ENCODE measurements at places on chromosomes 16 and 17.
A peak's percentile ranks its signal among the peaks of the same experiment; 100 is the strongest.

DNA sequence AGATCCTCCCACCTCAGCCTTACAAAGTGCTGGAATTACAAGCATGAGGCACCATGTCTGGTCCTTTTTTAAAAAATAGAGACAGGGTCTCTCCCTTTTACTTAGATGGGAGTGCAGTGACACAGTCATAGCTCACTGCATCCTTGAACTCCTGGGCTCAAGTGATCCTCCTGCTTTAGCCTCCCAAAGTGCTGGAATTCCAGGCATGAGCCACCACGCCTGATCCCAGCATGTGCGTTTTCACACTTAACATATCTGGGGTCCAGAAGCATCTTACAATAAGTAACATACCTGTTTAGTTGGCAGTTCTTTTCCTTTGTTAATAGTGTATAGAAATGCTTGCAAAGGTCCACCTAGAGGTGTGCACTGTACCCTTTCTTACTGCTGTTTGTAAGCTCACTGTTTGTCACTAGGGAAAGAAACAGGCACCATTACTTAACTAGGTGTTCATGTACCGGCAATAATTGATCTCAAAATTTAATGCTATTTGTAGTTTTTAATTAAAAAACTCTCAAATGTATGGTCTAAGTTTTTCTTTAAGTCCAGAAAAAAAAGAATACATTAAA, 221.7 kb downstream of the RPTOR start:
- DNase-seq = no peak

GRCh38 chr16:86517652-86518258, 7.4 kb downstream of the FOXF1 start:
- DNase-seq = peak; percentile 66

GRCh38 chr16:11683145-11683544, 14.9 kb downstream of the SNN start:
- no peak for DNase-seq

DNA sequence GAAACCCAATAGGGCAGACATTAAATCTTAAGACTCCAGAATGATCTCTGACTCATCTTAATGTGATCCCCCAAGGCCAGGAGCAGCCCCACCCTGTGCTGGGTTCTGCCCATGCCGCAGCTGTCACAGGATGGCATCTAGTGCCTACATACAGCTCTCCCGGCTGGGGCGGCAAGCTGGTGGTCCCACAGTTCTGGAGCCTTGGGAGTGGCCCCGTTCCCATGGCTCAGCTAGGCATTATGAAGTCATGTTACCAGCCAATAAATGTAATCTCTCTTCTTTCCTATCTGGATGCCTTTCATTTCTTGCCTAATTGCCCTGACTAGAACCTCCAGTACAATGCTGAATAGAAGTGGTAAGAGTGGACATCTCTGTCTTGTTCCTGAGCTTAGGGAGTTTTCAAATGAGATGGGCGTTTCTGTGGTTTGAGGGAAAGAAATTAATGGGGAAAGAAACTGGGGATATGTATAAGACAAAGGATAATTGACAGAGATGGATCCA, 95.7 kb upstream of the DNAH17 start:
- DNase-seq = no peak

DNA sequence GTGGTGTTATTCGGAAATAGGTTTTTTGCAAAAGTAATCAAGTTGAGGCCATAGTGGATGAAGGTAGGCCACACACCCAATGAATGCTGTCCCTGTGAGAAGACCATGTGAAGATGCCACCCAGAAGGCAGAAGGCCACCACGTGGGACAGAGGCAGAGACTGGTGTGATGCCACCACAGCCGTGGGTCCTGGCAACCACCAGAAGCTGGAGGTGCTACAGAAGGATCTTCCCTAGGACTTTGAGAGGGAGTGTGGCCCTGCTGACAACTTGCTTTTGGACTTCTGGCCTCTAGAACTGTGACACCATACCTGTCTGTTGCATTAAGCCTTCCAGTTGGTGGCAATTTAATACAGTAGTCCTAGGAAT, 49.3 kb downstream of the RMI2 start:
- DNase-seq = no peak

DNA sequence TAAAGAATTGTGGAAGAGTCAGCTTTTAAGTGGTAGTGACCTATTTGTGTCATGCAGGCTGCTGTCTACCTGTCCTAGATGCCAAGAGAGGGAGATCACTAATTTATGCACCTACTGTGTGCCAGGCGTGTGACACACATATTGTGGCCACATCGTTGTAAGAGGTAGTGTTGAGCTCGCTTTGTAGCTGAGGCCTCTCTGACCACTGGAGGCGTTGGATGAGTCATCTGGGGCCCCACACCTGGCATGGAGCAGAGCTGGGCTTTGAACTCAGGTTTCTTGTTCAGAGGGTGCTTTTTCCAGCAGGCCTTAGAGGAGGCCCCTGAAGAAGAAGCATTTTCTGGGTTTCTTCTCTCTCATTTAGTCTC, 52.3 kb upstream of the LGALS9 start:
- no peak for DNase-seq

DNA sequence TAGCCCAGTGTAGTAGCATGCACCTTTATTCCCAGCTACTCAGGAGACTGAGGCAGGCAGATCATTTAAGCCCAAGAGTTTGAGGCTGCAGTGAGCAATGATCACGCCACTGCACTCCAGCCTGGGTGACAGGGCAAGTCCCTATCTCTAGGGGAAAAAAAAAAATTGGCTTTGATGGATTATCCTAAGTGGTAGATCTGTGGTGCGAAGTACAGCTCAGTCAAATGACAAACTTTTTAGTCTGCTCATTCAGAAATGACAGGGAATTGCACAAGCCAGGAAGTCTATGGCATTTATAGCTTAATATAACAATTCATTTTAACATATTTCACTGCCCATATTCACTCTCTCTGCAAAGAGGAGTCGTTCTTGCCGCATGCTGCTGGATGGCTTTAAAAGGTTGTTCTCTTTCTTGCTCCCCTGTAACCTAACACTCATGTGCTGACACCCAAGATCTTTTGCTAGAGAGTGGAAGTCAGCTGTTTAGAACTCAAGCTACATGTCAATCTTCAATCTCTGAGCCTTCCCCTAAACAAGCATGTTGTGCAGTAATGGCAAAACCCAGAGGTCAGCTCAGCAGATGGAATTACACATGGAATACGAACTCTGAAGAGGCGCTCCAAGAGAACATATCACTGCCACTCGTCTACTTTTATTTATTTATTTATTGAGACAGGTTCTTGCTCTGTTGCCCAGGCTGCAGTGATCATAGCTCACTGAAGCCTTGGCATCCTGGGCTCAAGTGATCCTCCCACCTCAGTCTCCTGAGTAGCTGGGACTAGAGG, 32.8 kb downstream of the RNF157 start:
- DNase-seq = no peak

DNA sequence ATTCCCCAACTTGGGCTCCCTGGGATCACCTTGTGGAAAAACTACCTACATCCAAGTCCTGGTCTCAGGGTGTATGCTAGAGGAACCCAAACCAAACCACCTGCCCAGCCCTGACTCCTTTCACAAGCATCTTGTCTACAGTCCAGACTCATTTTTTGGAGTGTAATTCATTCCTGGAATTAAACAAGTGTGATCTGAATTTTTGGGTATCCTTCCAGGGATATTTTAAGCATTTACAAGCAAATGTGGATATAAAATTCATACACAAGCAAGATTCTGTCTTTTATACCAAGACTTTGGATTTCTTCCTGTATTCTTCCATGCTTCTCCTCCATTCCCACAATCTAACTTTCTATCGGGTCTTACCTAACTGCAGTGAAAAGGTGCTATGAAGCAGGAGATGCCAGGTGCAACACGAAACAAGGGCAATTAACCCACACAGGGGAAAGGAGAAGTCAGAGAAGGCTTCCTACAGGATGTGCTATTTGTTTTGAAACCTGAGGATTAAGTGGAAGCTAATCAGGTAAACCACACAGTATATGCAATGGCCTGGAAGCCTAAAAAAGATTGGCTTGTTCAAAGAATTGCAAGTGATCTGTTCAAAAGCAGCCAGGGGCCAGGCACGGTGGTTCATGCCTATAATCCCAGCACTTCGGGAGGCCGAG, 417.2 kb upstream of the C16orf82 start:
- no peak for DNase-seq

- no peak for DNase-seq
Measured at GRCh38 chr17:78832541-78832810, 8.1 kb downstream of the USP36 start.

DNA sequence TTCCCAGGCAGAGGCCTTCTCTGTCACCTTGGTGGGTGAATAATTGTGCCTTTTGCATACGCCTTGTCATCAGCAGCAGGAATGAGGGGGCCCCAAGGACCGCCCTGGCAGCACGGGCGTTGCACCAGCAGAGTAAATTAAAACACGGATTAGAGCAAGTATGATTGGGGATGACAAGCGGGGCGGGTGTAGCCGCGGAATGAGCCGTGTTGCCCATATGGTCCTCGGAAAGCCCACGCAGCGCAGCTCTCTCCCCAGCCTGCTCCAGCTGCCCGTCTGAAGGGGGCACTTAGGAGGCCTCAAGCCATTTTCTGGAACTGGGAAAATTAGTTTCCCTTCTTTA, 299.4 kb upstream of the IRX3 start:
- no peak for DNase-seq

DNA sequence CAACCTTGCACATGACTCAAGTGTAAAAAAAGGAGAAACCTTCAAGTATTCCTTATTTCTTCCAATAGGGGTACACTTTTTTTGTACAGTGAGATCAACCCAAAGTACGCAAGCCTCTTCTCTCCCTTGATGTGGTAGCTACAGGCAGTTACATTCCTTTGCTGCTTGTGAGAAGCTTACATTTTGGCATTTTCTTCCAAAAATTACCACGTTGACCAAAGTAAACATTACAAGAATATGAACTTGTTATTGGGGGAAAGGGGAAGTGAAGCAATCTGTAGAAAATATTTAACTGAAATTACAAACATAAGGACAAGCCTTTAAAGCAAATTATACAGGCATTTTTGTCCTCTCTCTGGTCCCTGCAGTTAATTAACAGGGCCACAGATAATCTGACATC, 97.0 kb upstream of the TOB1 start:
- no peak for DNase-seq

DNA sequence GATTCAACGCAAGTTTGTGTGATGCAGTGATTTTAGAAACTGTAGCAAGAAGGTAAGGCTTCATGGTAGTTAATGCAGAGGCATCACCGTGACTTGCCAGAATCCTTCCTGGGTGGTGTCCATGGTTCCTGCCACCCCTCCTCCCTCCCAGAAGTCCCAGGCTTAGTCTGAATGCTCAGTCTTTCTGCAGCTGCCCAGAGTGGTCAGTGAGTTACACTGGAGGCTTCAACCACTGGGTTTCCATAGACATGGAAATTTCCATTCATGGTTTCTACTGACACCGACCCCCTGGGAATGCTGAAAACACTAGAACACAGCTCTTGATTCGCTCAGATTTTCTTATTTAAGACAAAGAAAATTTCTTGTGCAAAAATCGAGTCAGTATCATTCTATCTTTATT, 159.4 kb upstream of the HSBP1 start:
- no peak for DNase-seq

GRCh38 chr16:72362476-72362875, 190.5 kb upstream of the PMFBP1 start:
- DNase-seq = no peak

DNA sequence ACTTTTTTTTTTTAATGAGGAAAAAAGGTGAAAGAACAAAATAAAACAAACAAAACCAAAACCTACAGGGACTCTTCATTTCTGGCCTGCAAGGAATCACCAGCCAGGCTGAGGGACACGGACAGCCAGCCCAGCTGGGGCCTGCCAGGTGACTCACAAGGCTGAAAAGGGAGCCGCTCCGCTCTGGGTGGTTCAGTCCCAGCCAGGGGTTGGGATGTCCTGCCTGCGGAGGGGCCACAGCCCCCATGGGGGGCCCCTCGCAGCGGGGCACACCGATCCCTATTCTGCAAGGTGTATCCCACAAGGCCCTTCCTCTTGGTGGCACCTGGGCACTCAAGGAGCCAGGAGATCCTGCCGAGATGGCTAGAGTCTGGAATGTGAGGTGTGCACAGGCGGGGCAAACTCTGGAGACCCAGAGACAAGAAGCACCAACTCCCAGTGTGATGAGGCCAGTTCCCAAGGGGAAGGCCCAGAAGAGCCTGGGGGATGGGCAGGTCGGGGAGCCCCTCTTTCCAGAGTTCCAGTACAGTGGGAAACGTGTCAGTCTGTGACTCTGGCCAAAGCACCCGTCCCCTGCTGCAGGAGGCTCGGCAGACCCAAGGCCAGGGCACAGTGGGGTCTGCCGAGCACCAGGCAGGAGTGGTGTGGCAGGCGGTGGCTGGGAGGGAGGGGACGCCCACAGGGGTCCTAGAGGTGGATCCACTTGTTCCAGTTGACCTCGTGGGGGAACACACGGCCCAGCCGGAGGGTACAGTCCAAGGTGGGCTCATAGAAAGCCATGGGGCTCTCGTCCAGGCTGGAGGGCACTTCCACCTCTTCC, 58.9 kb downstream of the IL21R start:
- no peak for DNase-seq

GRCh38 chr16:79508294-79508693, 92.2 kb downstream of the MAF start:
- no peak for DNase-seq

- DNase-seq = no peak
Measured at GRCh38 chr17:77320044-77320440, 179.3 kb downstream of the SEC14L1 start.

DNA sequence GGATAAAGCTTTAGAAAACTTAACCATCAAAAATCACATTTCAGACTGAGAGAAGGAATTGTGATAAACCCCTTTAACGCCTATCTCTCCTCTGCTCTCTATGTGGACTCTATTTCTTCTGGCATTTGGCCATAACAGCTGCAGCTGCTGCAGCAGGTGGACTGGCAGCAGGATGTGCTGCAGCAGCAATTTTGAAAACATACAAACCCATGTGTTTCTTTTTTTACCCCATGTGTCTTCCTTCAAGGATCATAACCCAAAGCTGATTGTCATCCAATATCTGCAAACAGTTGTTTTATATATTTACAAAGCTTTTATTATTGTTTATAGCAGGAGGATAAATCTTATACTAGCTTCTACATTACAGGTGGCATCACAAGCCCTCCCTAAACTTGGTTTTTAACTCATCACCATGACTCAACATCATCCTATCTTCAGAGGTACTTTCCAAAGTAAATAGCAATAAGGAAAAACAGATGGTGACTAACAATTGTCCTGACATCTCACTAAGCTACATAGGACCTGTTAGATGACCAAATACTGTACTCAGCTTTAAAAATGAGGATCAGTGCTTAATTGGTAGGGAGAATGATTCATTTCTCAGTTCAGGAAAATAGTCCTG, 14.5 kb upstream of the KRTAP9-2 start:
- no peak for DNase-seq

GRCh38 chr16:67294938-67295361, 15.6 kb downstream of the PLEKHG4 start:
- no peak for DNase-seq

DNA sequence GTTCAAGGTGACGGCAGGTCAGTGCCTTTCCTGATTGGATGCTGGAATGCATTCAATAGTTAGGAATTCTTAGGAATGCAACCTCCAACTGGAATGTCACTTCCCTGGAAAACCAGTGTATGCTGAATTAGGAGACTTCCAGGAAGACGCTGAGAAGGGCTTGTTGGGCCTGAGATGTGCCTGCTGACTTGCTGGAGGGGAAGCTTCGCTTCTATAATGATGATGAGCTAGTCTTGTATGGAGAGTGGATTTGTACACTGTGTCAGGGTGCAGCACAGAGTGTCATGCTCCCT, 45.6 kb downstream of the SMPD3 start:
- DNase-seq = no peak

- no peak for DNase-seq
Measured at GRCh38 chr16:83887080-83887479, 11.8 kb upstream of the MLYCD start.

- no peak for DNase-seq
Measured at GRCh38 chr16:58588406-58588805, 41.2 kb downstream of the CNOT1 start.

Measured in liver (tissue), 10 donors.